Activated CD4-positive, CD25-positive, alpha-beta regulatory T cell treated with anti-CD3 and anti-CD28 coated beads, Interleukin-2, amount 50 U/mL, for 16 hours (primary cell): ENCODE measurements at places on chromosomes 2 and 18.

DNA sequence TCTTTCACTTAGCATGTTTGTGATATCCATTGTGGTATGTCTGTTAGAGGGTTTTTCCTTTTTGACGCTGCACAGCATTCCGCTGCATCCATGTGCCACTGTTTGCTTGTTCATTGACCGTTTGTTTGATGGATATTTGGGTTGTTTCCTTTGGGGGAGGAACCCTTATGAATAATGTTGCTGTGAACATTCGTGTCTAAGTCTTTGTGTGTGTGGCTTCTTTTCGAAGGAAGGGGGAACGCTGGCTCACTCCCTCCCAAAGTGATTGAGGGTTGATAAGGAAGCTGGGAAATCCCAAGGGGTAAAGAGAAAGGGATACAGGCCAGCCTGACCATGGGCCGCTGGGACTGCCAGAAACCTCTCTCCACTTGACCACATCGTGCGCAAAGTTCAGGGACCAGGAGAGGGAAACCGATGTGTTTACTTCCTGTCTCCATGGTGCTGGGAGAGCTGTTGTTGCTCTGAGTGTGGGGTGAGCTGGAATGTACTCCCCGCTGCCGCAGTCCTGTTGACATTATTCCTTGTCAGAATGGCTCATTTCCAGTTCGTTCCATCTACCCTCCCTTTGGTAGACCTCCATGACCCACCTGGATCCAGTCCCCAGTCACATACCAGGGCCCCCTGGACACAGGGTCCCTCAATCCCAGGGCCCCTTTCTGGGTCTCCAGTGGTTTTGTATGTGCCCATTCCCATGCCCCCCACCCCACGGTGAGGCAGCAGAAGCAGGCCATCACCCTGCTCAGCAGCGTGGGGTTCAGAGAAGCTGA, 39.6 kb downstream of the HS1BP3 start:
- DNase-seq, result no peak

- DNase-seq, result no peak
Measured at GRCh38 chr2:148716378-148716920, 71.9 kb downstream of the EPC2 start.

GRCh38 chr18:39571511-39571910, 2005.9 kb upstream of the CELF4 start:
- DNase-seq, result no peak

- no peak for DNase-seq
Measured at GRCh38 chr2:12870692-12871091, 154.0 kb downstream of the TRIB2 start.

GRCh38 chr2:226159875-226160479, 639.6 kb downstream of the IRS1 start:
- no peak for DNase-seq

GRCh38 chr2:64938607-64939285, 50.5 kb upstream of the SLC1A4 start:
- no peak for DNase-seq

- DNase-seq, result no peak
Measured at GRCh38 chr2:37020212-37020886, 54.0 kb upstream of the STRN start.

- DNase-seq, result no peak
Measured at GRCh38 chr2:39379643-39380524, 57.2 kb downstream of the MAP4K3 start.

DNA sequence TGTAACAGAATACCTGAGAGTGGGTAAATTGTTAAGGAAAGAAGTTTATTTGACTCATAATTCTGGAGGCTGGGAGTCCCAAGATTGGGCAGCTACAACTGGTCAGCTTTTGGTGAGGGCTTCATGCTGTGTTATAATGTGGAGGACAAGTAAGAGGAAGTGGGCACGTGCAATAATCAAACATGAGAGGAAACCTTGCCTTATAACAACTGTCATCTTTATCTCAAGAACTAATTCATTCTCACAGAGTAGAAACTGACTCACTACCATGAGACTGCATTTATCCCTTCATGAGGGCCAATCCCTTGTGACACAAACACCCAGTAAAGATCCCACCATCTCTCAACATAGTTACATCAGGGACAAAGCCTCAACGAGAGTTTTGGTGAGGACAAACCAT, 318.1 kb upstream of the NT5C1B start:
- DNase-seq, result no peak

DNA sequence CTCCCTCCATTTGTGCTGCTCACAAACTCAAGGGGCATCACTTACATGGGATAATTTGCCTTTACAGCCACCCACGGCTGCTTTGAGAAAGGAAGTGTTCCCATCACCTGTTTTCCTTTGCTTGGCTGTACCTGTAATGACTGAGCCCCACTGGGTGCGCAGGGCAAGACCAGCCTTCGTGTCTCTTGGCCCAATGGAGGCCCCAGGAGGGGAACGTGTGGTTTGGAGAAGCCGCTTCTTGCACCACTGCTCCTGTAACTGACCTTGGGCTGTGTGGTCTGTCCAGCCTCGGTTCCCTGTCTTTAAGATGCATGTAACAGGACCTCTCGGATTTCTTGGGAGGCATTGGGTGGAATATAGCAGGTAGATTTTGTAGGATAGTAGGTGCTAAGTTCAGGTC, 41.1 kb downstream of the LDLRAD4 start:
- no peak for DNase-seq

GRCh38 chr2:108635630-108636354, 83.5 kb upstream of the RANBP2 start:
- no peak for DNase-seq

GRCh38 chr2:214772443-214773015, 37.0 kb downstream of the BARD1 start:
- no peak for DNase-seq

- DNase-seq, result no peak
Measured at GRCh38 chr18:48815179-48815515, 135.6 kb downstream of the SMAD7 start.

DNA sequence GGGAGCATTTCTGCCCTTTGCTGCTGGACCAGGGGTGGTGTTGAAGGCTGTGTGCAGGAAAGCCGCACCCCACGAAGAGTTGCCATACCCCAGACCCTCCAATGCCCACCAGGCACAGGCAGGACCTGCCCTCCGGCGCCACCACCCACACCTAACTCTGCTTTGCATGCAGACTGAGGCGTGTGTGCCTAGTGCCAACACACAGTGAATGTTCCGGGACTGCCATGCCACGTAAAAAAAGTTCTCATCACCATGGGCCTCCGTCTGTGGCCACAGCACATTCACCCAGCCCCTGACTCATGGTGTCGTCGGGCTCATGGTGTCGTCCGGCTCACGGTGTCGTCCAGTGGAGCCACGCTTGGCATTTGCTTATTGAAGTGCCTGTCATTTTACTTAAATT, 184.9 kb upstream of the RAB6C start:
- no peak for DNase-seq

- DNase-seq, result no peak
Measured at GRCh38 chr2:222998459-222998858, 53.5 kb upstream of the KCNE4 start.

DNA sequence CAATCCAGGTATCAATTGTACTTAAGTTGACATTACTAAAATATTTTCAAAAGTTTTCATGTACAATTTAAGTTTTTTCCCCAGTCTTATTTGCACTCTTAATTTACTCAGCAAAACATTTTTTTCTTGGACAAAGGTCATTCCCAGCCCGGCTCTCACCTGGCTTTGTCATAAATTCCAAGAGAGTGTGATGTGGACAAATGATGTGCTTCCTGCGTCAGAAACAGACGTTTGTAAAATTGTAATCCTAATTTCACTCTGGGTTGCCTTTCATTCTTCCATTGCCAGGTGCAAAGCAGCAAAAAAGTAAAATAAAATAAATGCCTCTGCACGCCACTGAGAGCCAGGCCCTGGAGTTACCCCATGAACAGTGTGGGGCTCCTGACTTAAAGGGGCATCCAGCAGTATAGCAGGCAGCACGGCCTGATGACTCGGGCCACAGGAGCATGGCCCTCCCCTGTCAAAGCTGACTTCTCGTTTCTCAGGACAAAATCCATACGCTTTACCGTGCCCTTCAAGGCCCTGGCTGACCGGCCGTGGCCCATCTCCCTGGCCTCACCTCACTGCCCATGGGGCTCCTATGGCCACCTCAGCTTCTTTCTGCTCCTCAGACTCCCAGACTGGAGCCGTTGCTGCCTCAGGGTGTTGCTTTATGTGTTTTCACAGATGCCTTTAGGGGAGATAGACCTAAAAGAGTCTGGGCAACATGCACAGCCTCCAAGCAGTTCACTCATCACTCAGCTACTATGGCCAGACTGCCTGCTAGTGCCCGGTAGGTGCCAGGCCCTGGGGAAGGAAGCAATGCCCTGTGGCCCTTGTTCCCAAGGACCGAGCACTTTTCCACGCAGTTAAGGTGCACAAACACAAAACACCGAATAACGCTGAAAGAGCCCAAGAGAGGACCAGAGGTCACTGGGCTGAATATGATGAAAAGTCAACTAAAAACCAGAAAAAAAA, 7.6 kb upstream of the TMEM185B start:
- DNase-seq, result no peak

- no peak for DNase-seq
Measured at GRCh38 chr2:132977812-132978529, 308.0 kb upstream of the LYPD1 start.

GRCh38 chr2:207530160-207531031, 634 bp downstream of the CREB1 start:
- DNase-seq, result peak; percentile 21

- no peak for DNase-seq
Measured at GRCh38 chr2:83565181-83565580, 893.9 kb downstream of the SUCLG1 start.
